ENCODE measurements at places on chromosomes 7 and 10. TPM values are rescaled to one million over a fixed set of nuclear protein-coding genes. Genes with fewer than 3 reads are reported as not detected.

GRCh38 chr10:101466016-101466912 lies 112.3 kb downstream of the BTRC start:
- DNase-seq = no peak

RNF32 gene
- 1.4 TPM for total RNA-seq

GRCh38 chr10:102581401-102581800 lies 62.9 kb upstream of the TRIM8 start:
- no peak for DNase-seq

TRPV5 gene
- total RNA-seq = not detected

- no peak for DNase-seq
Measured at GRCh38 chr7:37986908-37987330, 66.5 kb downstream of the EPDR1 start.

- no peak for DNase-seq
Measured at GRCh38 chr7:22468609-22469008, 31.4 kb downstream of the STEAP1B start.

DNA sequence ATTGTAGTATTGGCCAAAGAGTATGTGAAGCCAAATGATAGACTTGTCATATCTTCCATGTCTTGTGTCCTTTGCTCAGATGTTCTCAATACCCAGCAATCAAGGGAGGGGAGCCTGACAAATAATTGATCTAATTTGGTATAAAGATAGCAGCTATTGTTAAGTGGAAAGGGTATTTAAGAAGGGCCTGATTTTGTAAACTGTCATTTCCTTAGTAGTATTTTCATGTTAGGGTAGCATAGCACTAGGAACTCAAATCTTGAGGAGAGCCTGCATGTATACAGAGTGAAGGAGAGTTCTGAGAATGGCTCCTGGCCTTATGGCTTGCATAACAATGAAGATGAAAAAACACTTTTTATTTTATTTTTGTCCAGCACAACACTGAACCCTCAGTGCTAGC lies 53.1 kb downstream of the GNAI1 start:
- no peak for DNase-seq

TRIM50 gene
- total RNA-seq = 0.47 TPM

- no peak for DNase-seq
Measured at GRCh38 chr7:126760914-126761577, 491.7 kb downstream of the GRM8 start.

CDH23 gene
- total RNA-seq = under 0.01 TPM

- DNase-seq = no peak
Measured at GRCh38 chr7:28939367-28939766, 18.8 kb downstream of the TRIL start.

- DNase-seq = no peak
Measured at GRCh38 chr10:68604441-68604840, 44.3 kb downstream of the TET1 start.

DNA sequence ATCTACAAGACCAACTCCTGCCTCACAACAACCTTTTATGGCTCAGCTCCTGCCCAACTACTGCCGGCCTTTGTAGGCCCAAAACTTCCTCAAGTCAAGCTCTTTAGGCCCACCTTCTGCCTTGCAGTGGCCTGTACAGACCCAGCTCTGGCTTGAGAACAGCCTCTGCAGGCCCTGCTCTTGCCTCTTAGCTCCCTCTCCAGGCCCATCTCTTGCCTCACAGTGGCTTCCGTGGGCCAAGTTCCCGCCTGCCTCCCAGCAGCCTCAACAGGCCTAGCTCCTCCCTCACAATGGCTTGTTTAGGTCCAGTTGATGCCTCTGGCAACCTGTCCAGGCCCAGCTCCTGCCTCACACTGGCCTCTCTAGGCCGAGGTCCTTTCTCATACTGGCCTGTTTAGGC lies 32.4 kb upstream of the VKORC1L1 start:
- no peak for DNase-seq

CALY gene
- 0.20 TPM for total RNA-seq

GRCh38 chr7:83365746-83366145 lies 203.1 kb upstream of the PCLO start:
- no peak for DNase-seq

- DNase-seq = no peak
Measured at GRCh38 chr7:45044338-45044737, 44.3 kb downstream of the CCM2 start.

DNA sequence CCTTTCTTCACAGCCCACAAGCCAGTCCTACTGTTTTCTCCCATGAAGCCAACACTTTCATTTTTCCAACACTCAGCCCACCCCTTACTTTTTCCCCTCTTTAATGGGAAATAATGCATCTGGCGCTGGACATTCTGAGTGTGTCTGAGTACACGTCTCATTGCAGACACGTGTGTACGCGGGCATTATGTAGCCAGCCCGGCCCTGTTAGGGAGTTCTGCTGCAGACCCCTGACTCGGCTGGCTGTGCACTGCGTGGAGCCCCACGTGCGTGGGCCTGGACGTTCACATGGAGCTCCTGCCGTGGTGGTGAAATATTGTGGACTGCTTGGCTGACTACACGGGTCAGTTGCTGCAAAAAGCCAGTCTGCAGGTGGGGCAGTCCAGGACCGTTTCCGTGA lies 233.0 kb downstream of the ADARB2 start:
- no peak for DNase-seq

DNAJC12 gene
- 53.7 TPM for total RNA-seq

CHAT gene
- not detected for total RNA-seq

GRCh38 chr10:121449482-121449924 lies 148.7 kb downstream of the FGFR2 start:
- no peak for DNase-seq

DNA sequence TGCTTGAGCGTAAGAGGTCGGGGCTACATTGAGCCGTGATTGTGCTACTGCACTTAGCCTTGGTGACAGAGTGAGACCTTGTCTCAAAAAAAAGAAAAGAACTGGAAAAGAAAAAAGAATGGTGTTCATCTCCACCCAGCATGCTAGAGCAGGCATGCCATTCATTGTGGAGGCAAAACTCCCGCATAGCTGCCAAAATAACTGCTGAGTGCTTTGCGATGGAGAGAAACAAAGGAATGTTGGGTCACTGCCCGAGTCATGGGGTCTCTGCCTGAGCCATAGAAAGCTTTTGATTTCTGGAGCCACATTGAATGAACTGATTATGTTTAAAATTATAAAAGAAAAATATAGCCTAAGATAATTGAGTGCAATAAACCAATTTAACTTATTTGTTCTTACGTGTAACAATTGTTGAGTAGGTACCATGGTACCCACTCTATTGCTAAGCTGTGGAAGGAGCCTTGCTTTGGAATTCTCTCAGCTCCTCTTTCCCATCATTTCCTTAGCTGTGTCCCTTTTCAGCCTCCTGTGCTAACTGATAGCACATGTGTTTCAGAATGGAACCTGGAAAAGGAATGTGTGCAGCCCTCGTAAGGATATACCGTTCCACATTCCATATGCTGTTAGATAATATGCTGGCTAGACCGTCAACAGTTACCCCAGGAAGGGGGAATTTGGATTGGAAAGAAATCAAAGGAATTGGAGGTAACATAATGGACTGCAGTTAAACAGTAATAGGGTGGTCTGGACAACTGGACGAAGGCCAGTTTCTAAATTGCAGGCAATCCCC lies 99.0 kb downstream of the KIAA1217 start:
- DNase-seq = no peak

RPEL1 gene
- 0.17 TPM for total RNA-seq

CALCR gene
- total RNA-seq = 0.17 TPM

GIMAP1 gene
- total RNA-seq = not detected

GRCh38 chr10:100697070-100697469 lies 48.3 kb upstream of the PAX2 start:
- peak; percentile 43 for DNase-seq

MRC1 gene
- total RNA-seq = 0.14 TPM

DNA sequence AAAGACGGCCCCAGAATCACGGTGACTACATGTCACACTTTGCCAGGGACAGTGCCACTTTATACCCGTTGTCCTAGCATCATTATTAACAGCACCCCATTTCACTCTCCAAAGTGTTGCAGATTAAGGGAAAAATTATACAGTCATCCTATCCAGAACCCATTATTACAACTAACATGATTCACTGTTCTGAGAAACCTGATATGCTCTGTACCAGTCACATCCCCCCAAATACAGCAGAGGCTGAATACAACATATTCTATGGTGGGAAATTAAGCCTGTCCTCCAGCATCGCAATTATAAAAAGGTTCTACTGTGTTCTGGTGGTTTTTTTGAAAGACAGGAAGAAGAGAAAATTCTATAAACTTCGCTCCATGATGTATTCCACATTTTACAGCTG lies 162.1 kb downstream of the JAZF1 start:
- DNase-seq = no peak

GRCh38 chr10:73054286-73054685 lies 42.4 kb downstream of the P4HA1 start:
- no peak for DNase-seq

DNA sequence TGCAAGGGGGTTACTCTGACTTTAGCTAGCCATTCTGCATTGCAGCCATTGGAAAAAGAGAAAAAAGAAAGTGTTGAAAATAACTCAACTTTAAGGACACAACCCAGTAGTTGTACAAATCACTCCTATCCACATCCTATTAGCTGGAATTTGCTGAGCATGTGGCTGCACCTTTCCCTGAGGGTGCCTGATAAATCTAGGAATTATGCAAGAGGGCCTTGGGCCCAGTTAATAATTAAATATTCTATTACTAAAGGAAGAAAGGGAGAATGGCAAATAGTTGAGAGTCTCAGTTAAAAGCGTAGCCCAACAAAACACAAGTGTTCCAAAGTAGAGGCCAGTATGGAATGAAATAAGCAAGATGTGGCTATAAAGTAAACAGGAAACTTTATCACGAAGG lies 200.9 kb upstream of the CNTNAP2 start:
- DNase-seq = no peak

- no peak for DNase-seq
Measured at GRCh38 chr7:3005257-3005656, 38.4 kb downstream of the CARD11 start.

PALD1 gene
- 6.6 TPM for total RNA-seq
